Stimulated activated CD8-positive, alpha-beta memory T cell treated with anti-CD3 and anti-CD28 coated beads, Interleukin-7, amount 100 ng/mL, for 48 hours (primary cell): ENCODE measurements at places on chromosomes 13 and 19.

DNA sequence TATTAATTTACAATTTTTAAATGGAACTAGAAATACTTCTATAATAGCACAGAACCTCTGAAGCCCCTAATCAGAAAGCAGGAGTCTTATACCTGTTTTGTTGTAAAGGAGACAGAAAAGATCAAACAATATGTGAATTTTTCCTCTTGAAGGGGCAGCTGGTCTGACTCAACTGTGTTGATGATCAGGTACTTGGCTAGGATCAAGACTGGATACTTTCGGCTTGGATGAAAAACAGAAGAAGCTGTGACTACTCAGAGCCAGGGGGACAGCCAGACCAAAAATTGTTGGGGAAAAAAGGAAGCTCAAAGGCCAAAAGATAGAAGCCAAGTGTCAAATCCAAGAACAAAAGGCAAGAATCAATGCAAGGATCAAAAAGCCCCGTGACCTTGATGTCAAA lies 195.6 kb downstream of the KCTD12 start:
- no peak for DNase-seq

DNA sequence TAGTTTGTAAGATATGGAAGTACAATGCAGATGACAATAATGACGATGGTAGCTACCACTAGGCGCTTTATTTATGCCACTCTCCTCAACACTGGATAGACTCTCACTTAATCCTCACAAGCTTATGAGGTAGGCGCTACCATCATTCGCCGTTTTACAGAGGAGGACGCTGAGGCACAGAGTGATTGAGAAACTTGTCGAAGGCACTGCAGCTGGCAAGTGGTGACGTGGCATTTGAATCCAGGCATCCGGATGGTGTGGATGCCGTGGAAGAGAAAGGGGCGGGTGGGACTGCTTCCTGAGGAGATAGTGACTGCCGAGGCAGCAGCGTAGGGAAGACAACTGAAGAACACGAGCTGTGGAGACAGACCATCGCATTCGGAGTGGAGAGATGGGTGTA lies 1.3 kb upstream of the RPS9 start:
- DNase-seq, result no peak

GRCh38 chr19:41860419-41861115 lies 512 bp downstream of the RPS19 start:
- DNase-seq, result no peak

GRCh38 chr19:54576411-54576976 lies 2.9 kb downstream of the LILRA2 start:
- DNase-seq, result no peak
